ENCODE measurements at places on chromosomes 16 and 17.

GRCh38 chr16:81077076-81077940 is at the start of gene C16orf46:
C16orf46 (minus strand) TSS chr16:81077238; CDS start chr16:81063955, 13,283 bp downstream.
- peak; percentile 96 for DNase-seq

DNA sequence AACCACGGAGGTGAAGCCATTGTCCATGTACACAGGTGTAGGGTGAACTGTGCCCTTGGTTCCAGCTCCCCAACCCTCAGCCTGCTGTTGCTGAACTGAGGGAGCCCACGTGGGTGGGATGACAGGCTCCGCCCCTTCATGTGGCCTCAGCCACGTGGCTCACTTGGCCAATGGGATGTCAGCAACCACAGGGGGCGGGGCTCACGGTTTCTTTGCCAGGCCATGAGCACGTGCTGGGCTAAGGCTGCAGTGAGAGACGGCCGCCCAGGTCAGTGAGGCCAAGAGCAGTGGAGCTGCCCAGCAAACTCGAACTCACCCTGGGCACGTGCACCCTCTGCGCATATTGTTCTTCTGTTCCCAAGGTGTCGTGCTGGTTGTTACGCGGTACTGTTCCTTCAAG is 282.6 kb downstream of the IRF8 start:
- DNase-seq = no peak

GRCh38 chr16:8887952-8888560 is 5.9 kb downstream of the LITAFD start:
- no peak for DNase-seq

DNA sequence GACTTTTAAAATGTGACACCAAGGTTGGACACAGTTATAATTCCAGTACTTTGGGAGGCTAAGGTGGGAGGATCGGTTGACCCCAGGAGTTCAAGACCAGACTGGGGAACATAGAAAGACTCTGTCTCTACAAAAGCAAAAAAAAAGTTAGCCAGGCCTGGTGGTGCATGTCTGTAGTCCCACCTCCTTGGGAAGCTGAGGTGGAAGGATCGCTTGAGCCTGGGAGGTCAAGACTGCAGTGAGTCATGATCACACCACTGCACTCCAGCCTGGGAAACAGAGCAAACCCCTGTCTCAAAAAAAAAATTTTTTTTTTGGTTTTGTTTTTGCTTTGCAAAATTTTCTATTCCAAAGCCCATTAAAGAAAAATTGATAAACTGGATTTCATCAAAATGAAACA is 281.4 kb downstream of the BCAS3 start:
- DNase-seq = no peak

- DNase-seq = peak; percentile 68
Observed at GRCh38 chr17:55356434-55357328, 65.0 kb downstream of the MMD start.

DNA sequence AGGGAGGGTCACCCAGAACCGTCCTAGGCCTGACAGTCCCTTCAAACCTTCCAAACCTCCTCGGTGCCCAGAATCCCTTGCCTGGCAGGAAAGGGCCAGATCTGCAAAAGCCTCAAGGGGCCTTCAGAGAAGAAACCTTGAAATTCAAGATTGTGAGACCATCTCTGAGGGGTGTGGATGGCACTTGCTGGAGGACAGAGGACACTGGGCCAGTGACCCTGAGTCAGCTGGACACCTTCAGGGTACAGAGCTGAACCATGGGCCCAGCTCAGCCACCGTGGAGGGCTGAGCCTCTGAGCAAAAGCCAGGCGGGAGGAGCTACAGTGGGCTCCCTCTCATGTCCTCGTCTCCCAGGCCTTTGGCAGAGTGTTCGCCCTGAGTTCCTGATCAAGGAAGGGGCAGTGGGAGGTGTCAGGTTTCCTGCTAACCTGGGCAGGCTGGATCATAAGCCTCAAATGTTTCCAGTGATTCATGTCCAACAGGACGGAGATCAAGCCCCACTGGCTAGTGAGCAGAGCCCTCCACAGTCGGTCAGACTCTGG is 3.0 kb downstream of the PDILT start:
- DNase-seq = no peak

- no peak for DNase-seq
Observed at GRCh38 chr16:80744856-80745255, 59.5 kb downstream of the CDYL2 start.

DNA sequence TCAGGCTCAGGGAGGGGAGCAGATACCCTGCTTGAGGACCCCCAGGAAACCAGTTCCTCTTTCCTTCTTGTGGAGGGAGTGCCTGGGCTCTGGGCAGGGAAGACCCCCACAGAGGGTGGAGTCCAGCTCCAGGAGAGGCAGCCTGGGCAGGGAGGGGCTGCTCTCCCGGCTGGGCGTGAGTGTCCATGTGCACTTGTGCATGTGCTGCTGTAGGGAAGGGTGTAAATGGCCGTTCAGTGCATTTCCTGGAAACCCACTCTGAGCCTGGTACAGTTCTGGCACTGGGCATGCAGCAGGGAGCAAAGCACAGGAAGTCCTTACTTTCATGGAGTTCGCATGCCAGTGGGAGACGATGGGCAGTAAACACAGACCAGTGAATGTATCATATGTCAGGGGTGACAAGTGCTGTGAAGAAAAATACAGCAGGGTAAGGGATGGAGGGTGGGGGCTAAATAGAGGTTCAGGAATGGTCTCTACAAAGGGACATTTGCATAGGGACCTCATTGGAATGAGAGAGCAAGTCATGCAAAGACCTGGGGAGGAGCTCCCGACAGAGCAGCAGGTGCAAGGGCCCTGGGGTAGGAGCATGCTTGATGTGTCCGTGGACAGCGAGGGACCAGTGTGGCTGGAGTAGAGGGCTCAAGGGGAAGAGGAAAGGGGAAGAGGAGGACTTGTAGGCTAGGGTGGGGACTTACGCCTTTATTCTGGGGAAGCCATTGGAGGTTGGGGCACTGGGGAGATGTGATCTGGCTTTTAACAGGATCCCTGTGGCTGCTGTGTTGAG is 5.5 kb downstream of the STARD3 start:
- no peak for DNase-seq

DNA sequence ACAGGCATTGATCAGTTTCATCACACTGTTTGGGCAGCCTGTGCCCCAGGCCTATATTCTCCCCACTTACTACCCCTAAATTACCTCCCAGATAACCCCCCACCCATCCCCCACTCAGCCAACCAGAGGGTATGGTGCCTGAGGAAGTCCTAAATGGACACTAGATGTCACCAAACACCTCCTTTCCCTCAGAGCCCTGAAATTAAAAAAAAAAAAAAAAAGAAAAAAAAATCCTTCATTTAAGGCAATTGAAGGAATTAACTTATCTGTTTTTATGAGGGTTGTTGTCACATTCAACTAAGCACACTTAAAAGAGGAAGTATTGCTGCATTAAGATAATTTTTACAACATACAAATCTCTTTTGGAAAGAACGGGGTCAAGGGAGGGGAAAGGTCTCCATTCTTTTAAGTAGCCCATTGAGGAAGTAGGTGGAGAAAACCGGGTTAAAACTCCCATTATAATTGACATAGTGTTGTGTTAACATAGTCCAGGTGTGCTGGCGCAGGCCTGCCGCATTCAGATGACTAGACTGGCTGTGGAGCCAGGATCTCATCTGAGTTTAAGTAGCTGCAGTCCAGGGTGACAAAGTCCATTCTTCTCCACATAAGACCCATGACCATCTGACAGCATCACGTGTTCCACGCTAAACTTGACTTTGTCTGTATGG is 46.3 kb downstream of the SNX11 start:
- no peak for DNase-seq

- DNase-seq = no peak
Observed at GRCh38 chr16:9836118-9836736, 346.0 kb downstream of the GRIN2A start.

GRCh38 chr17:45719335-45720071 is 64.6 kb upstream of the CRHR1 start:
- no peak for DNase-seq

GRCh38 chr16:31008149-31008548 is 2.3 kb downstream of the STX1B start:
- DNase-seq = no peak

- no peak for DNase-seq
Observed at GRCh38 chr17:75878174-75878998, at the start of gene TRIM47. TRIM47 (minus strand) TSS chr17:75878581; CDS start chr17:75878548, 33 bp downstream.

DNA sequence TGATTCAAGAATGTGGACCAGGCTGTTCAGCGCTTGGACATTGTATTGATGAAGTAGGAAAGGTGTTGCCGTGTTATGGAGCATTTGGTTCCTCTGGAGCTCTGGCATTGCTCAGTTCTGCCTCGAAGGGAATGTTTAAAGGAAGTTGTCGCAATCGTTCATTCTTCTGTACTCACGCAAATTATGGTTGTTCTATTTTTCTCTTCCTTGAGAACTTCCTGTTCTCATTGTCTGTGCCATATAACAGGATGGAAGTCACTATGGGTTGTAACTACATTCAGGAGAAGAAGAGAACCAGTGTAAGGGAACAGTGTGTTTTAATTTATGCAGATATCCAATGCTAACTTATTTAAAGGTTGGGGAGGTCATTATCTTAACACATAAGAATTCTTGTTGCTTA is 13.0 kb downstream of the PCTP start:
- DNase-seq = no peak

GRCh38 chr16:64762211-64762610 is 359.7 kb downstream of the CDH11 start:
- DNase-seq = no peak

- DNase-seq = no peak
Observed at GRCh38 chr17:73823684-73824083, 179.4 kb upstream of the SDK2 start.

DNA sequence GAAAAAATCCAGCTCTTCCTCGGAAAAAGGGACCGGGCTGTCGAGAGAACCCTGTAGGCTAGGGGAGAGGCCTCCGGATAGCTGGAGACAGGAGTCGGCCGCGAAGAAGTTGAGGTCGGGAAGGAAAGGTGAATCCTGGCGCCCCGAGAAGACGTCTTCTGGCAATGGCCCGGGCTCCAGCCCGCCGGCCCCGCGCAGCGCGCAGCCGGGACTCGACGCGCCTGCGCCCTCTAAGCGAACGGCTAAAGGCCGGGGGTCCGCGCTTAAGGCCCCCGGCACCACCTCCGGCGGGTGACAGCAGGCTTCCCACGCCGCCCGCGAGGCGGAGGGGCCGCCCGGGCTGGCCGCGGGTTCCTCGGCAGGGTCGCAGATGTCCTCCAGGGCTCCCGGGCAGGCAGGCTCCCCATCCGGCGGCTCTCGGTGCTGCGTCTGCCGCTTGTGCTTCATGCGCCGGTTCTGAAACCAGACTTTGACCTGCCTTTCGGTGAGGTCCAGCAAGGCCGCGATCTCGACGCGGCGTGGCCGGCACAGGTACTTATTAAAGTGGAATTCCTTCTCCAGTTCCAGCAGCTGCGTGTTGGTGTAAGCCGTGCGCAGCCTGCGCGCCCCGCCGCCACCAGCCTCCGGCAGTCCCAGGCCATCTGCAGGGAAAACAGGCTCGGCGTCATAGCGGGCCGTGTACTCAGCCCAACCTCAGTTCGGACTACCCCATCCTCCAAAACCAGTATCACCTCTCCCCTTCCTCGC is 1.6 kb downstream of the HOXB2 start:
- DNase-seq = peak; percentile 54

DNA sequence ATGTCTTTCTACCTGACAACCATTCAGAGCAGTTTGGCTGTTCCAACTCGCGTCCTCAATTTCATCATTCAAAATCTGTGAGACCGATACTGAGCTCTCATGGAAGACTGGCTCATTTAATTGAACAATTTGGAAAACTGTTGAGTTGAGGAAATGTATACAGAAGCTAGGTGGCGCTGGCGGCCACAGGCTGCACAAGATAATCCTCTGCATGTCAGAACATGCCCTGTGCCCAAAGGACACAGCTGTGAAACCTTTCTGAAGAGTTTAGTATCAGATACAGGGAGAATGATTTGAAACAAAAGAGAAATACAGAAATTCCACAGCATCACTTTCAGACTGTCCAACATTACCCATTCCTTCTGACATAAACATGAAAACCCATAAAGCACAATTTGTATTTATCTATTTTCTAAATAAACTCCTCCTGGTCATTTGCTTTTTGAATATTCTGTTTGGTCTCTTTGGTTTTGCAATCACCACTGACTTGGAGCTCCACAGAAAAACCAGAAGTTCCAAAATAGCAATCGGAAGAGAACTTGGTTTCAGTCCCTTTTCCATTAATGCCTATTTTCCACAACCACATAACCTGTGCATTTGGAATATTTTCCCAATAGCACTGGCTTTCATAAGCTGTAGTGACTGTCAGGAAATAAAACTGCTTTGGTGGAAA is 192.8 kb downstream of the MAP2K6 start:
- DNase-seq = peak; percentile 6

- no peak for DNase-seq
Observed at GRCh38 chr16:58510776-58511628, 4.3 kb upstream of the SETD6 start.

DNA sequence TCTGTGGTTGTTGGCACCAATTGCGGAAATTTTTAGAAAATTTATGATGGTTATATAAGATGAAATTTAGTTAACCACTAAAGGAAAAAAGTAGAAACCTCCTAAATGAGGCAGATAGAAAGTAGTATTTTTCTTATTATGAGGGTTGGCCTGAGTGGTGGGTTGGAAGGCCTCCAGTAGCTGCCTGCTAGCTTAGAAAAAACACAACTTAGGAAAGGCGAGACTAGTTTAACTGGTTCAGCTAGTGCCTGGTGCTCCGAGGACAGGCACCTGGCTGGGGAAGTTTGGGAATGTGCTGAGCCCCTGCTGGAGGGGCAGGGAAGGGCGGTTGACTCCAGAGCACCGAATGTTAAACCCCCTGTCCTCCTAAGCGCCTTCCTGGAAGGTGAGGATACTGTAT is 19.9 kb downstream of the LDHD start:
- DNase-seq = no peak

DNA sequence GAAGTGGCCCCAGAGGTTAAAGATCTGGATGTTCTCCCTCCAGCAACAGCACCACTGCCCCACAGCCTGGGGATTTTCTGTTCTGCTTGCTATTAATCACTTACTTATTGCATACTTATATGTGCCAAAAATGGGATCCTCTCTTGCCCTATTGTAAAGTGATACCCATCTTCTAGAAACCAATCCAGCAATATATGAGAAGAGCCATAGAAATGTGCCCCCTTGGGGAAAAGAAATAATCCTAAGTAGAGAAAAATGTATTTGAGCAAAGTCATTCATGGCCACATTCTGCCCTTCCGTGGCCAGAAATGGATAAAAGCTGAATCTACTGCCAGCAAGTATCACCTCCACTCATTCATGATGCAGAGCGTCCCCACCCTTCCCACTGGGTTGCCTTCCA is 20.9 kb downstream of the SOST start:
- DNase-seq = no peak

GRCh38 chr16:50024207-50024606 is 818 bp upstream of the CNEP1R1 start:
- DNase-seq = no peak

- no peak for DNase-seq
Observed at GRCh38 chr16:57167953-57168352, 17.9 kb downstream of the PSME3IP1 start.

- no peak for DNase-seq
Observed at GRCh38 chr16:31141489-31142108, 6.1 kb upstream of the PRSS8 start.
